ENCODE measurements at places on chromosomes 7 and 10.

DNA sequence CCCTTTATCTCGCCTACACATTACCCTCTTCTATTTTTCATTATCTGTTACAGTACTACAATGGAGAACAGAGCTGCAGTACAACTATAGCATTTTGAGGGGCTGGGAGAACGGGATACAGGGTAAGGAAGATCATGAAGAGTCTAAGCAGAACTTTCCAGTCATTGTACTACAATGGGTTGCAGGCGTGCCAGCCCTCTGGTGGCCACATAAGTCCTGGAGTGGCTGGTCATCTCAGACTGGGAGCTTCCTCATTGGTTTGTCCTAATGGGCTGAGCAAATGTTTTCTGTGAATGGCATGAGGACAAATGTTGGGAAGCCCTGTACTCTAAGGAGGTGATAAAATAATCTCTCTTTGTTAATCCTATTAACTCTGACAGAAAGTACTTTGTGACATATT, 33.0 kb downstream of the TMEM106B start:
- DNase-seq: peak; percentile 27

DNA sequence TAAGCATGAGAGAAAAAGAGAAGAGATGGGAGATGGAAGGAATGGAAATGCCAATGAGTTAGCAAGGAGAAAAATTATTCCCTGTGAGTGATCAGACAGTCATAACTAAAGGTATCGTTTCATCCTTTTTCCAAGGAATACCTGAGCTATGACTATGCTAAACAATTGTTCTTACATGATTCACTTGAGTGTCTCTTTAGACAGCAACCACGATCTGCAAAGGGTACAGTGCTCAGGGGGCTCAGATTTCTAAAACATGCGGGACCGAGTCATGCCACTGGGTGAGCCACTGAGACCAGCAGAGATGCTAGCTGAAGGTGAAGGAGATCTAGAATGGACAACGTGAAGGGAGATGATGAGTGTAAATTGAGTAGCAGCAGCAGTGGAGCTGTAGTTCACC, 78.0 kb upstream of the CTTNBP2 start:
- DNase-seq: no peak

GRCh38 chr10:16439295-16439694, 2.5 kb downstream of the PTER start:
- no peak for DNase-seq

GRCh38 chr7:104851268-104851667, 162.7 kb upstream of the KMT2E start:
- DNase-seq: no peak

All from fibroblast of lung (primary cell).